ENCODE measurements at places on chromosomes 2 and 18.

DNA sequence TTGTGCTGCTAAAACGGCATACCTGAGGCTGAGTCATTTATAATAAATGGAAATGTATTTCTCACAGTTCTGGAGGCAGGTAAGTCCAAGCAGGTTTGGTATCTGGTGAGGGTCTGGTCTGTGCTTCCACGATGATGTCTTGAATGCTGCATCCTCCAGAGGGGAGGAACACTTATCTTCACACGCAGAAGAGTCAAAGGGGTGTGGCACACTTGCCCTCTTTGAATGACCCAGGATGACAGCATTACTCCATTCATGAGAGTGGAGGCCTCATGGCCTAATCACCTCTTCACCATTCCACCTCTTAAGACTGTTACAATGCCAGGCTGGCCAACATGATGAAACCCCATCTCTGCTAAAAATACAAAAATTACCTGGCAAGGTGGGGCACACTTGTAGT lies 61.0 kb downstream of the NCAPH start:
- no peak for DNase-seq

DNA sequence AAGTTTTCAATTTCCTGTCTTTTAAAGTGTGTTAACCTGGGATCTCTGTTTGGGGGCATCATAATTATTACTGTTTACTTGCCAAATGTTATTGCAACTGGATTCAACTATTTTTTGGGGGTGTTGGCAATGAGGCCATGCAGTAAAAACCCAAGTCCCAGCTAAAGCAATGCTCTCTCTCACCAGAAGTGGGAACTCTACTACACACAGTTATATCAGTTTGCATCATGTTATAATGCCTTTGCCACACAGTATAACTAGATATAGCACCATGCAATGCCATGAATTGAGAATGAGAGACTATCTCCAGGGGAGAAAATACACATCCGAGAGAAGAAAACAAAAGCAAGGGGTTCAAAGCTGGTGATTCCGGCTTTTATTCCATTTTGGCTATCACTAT lies 79.0 kb downstream of the GCA start:
- no peak for DNase-seq

DNA sequence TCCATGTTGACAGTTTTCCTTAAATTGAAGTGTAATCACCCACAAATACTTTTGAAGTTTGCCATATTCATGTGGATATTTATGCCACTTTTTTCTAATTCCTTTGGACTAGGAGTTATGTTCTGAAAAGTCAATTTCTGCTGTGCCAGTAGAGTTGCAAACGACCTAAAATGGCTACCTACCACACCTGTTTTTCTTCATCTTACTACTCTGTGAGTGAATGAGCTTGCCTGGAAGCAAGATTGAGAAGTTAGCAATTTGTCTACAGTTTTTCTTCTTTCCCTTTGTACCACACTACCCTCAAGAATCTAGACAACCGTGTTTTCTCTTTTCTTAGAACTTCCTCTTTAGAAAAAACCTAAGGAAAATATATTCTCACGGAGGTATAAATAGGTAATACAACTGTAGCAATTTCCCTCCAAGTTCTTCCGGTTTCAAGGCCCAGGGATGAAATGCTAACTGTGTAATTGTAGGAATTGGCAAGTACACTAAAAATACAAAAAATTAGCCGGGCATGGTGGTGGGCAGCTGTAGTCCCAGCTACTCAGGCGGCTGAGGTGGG lies 7.3 kb upstream of the SLC39A10 start:
- DNase-seq: no peak

- DNase-seq: no peak
Observed at GRCh38 chr18:4134700-4135099, 320.4 kb downstream of the DLGAP1 start.

- no peak for DNase-seq
Observed at GRCh38 chr2:71082402-71083252, 14.2 kb downstream of the NAGK start.

- DNase-seq: no peak
Observed at GRCh38 chr2:9554921-9555296, 721 bp downstream of the ADAM17 start.

DNA sequence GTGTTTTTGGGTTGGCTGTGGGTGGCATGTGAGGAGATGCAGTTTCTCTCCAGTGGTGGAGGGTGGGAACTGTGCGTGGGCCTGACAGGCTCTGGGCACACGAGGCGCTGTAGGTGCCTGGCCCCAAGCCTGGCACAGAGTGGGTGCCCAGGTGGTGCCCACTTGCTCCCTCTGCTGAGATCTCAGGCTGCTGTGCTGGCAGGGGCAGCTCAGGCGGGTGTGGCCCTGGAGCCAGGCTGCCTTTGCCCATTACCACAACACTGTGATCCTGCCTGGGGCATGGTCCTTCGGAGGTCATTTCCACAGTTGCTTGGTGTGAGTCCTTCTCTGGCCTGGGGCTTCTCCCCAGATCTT lies 20.4 kb downstream of the TSHZ1 start:
- DNase-seq: no peak

- DNase-seq: no peak
Observed at GRCh38 chr2:173669271-173669853, 295.8 kb downstream of the SP3 start.
